ENCODE measurements at places on chromosomes 4 and X. TPM values are rescaled to one million over a fixed set of nuclear protein-coding genes. Genes with fewer than 3 reads are reported as not detected.

- no peaks in the 10 kb centered on the region for H3K36me3 ChIP-seq
- H3K4me3 ChIP-seq: no peak overlapping the region
- no peaks in the 10 kb centered on the region for H3K27me3 ChIP-seq
- DNase-seq: no peak
Observed at GRCh38 chr4:169314906-169315305, 44.1 kb upstream of the SH3RF1 start.

- H3K27me3 ChIP-seq: no peaks in the 10 kb centered on the region
- peaks cover 7% of the 10 kb centered on the region for H3K4me1 ChIP-seq
- peaks cover 5% of the 10 kb centered on the region for H3K36me3 ChIP-seq
- no peak overlapping the region for H3K27ac ChIP-seq
- H3K4me3 ChIP-seq: no peak overlapping the region
Observed at GRCh38 chrX:110156167-110156754, 153.3 kb downstream of the TMEM164 start.

GRCh38 chrX:74492720-74493201 is 71.5 kb downstream of the SLC16A2 start:
- no peaks in the 10 kb centered on the region for H3K36me3 ChIP-seq
- no peak for DNase-seq
- no peaks in the 10 kb centered on the region for H3K27me3 ChIP-seq
- no peak overlapping the region for H3K27ac ChIP-seq
- H3K4me3 ChIP-seq: no peak overlapping the region

GRCh38 chr4:3346146-3346545 is 53.3 kb downstream of the RGS12 start:
- no peaks in the 10 kb centered on the region for H3K36me3 ChIP-seq
- H3K4me1 ChIP-seq: no peaks in the 10 kb centered on the region
- no peak overlapping the region for H3K27ac ChIP-seq

GRCh38 chr4:172125443-172125842 is 312.2 kb downstream of the GALNTL6 start:
- no peak overlapping the region for H3K27ac ChIP-seq
- H3K36me3 ChIP-seq: no peaks in the 10 kb centered on the region
- no peak overlapping the region for H3K4me3 ChIP-seq

- no peak overlapping the region for H3K4me3 ChIP-seq
- DNase-seq: no peak
- no peaks in the 10 kb centered on the region for H3K36me3 ChIP-seq
- no peak overlapping the region for H3K27ac ChIP-seq
- peaks cover 41% of the 10 kb centered on the region for H3K27me3 ChIP-seq
Observed at GRCh38 chrX:1661048-1661921, 46.4 kb downstream of the ASMT start.

DNA sequence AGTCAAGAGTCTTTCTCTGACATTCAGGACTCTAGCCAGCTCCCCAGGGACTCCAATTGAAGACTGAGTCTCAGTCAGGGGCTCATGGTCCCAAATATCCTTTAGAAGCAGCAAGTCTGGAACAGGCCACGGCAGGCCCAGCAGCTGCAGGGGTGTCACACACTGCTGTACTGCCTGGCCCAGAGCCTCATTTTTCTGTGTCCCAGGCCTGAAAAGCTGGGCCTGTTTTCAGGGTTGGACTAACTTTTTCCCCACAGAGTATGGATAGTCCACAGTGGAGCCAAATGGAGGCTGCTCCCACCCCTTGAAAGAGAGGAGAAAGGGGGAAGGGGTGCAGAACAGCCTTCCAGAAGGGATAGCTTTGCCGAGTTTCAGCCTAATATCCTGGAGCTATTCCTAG is 146.8 kb upstream of the NALF2 start:
- no peaks in the 10 kb centered on the region for H3K27me3 ChIP-seq
- H3K4me3 ChIP-seq: no peak overlapping the region
- no peaks in the 10 kb centered on the region for H3K4me1 ChIP-seq
- H3K27ac ChIP-seq: no peak overlapping the region

- no peaks in the 10 kb centered on the region for H3K36me3 ChIP-seq
- no peaks in the 10 kb centered on the region for H3K4me1 ChIP-seq
- no peak for DNase-seq
- no peak overlapping the region for H3K27ac ChIP-seq
Observed at GRCh38 chr4:159117968-159118367, 15.1 kb downstream of the RAPGEF2 start.

- H3K27me3 ChIP-seq: no peaks in the 10 kb centered on the region
- no peaks in the 10 kb centered on the region for H3K4me1 ChIP-seq
- H3K27ac ChIP-seq: no peak overlapping the region
- H3K36me3 ChIP-seq: no peaks in the 10 kb centered on the region
Observed at GRCh38 chr4:153553819-153554170, 87.6 kb downstream of the TMEM131L start.

DNA sequence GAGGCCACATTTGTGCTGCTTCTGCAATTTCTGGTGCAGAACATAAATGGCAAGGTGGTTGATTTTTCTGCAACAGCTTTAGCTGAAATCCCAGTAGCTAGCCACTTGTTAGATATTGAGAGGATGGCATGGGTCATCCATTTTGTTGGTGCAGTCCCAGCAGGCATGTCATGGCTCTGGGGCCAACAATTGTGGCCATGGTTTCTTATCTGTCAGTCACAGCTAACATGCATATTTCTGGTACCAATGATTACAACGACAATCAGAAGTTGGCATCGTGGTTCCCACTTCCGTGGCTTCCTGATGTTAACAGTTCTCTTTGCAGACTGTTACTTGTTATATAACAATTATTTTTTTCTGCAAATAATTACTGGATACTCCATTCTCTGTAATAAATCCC is 42.8 kb upstream of the PRKG2 start:
- DNase-seq: no peak
- no peaks in the 10 kb centered on the region for H3K27me3 ChIP-seq
- no peak overlapping the region for H3K4me3 ChIP-seq
- no peak overlapping the region for H3K27ac ChIP-seq
- H3K4me1 ChIP-seq: 0 out of 2 replicates have a peak, but pooled peaks cover 14% of the 10 kb centered on the region
- H3K36me3 ChIP-seq: no peaks in the 10 kb centered on the region

DNA sequence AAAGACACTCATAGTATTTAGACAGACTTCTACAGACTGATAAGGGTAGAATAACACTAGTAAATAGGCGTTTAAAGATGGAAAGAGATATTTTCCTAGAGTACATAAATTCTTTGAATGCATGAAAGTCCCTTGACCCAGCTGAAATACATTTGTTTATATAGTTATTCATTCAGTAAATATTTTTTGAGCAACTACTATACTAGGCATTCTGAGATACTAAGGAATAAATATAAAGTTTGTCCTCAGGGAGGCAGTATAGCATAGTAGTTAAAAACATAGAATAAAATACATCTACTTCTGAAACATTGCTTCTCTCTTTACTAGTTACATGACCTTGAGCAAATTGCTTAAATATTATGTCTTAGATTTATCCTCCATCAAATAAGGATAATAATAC is 27.4 kb downstream of the HMGN5 start:
- H3K27me3 ChIP-seq: no peaks in the 10 kb centered on the region
- H3K4me1 ChIP-seq: no peaks in the 10 kb centered on the region
- no peak overlapping the region for H3K27ac ChIP-seq
- no peak overlapping the region for H3K4me3 ChIP-seq
- H3K36me3 ChIP-seq: no peaks in the 10 kb centered on the region

- H3K4me1 ChIP-seq: peaks cover 31% of the 10 kb centered on the region
- H3K27ac ChIP-seq: peak overlapping the region; percentile 92
- H3K27me3 ChIP-seq: no peaks in the 10 kb centered on the region
- H3K36me3 ChIP-seq: no peaks in the 10 kb centered on the region
- peak overlapping the region; percentile 70 for H3K4me3 ChIP-seq
Observed at GRCh38 chr4:88823058-88823919, 125.7 kb upstream of the NAP1L5 start.

DNA sequence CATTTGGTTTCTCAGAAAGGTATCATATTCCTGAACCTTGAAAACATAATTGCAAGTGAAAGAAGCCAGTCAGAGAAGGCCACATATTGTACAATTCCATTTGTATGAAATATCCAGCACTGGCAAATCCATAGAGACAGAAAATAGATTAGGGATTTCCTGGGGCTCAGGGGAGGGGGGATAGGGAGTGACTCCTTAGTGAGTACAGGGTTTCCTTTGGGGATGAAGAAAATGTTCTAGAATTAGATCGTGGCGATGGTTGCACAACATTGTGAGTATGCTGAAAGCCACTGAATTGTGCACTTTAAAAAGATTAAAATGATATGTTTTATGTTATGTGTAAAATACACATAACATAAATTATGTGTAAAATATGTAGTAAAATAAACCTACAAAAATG is 10.3 kb downstream of the XPNPEP2 start:
- H3K27ac ChIP-seq: no peak overlapping the region
- H3K4me3 ChIP-seq: no peak overlapping the region
- no peaks in the 10 kb centered on the region for H3K27me3 ChIP-seq
- no peaks in the 10 kb centered on the region for H3K4me1 ChIP-seq
- DNase-seq: no peak

- no peak overlapping the region for H3K4me3 ChIP-seq
- no peak for DNase-seq
- H3K36me3 ChIP-seq: no peaks in the 10 kb centered on the region
- no peaks in the 10 kb centered on the region for H3K27me3 ChIP-seq
- peaks cover 19% of the 10 kb centered on the region for H3K4me1 ChIP-seq
- no peak overlapping the region for H3K27ac ChIP-seq
Observed at GRCh38 chr4:3316146-3316545, 23.3 kb downstream of the RGS12 start.

The IQCM gene
- not detected for total RNA-seq

The CCDC158 gene
- total RNA-seq: not detected

The TLR10 gene
- not detected for total RNA-seq

The KIF4A gene
- total RNA-seq: 52.9 TPM

The SHOX gene
- not detected for total RNA-seq

The SHROOM2 gene
- 0.17 TPM for total RNA-seq

The MTCP1 gene
- 30.8 TPM for total RNA-seq

The FAM47A gene
- not detected for total RNA-seq

The PHOX2B gene
- not detected for total RNA-seq

The CLNK gene
- total RNA-seq: not detected

The BTC gene
- total RNA-seq: 4.5 TPM

The PABPC1L2A gene
- not detected for total RNA-seq

The RIBC1 gene
- 2.2 TPM for total RNA-seq

The ZNF711 gene
- not detected for total RNA-seq

The TMSB15B gene
- not detected for total RNA-seq

Measured in PC-9 (cell line).